Stimulated activated CD8-positive, alpha-beta memory T cell treated with anti-CD3 and anti-CD28 coated beads, Interleukin-4, amount 100 ng/mL, for 1 hour (primary cell): ENCODE measurements at places on chromosomes 2 and 18.

- DNase-seq, result no peak
Observed at GRCh38 chr2:98777076-98777475, 46.1 kb upstream of the MGAT4A start.

GRCh38 chr18:43587538-43588153 is 310.4 kb upstream of the SYT4 start:
- DNase-seq, result no peak

DNA sequence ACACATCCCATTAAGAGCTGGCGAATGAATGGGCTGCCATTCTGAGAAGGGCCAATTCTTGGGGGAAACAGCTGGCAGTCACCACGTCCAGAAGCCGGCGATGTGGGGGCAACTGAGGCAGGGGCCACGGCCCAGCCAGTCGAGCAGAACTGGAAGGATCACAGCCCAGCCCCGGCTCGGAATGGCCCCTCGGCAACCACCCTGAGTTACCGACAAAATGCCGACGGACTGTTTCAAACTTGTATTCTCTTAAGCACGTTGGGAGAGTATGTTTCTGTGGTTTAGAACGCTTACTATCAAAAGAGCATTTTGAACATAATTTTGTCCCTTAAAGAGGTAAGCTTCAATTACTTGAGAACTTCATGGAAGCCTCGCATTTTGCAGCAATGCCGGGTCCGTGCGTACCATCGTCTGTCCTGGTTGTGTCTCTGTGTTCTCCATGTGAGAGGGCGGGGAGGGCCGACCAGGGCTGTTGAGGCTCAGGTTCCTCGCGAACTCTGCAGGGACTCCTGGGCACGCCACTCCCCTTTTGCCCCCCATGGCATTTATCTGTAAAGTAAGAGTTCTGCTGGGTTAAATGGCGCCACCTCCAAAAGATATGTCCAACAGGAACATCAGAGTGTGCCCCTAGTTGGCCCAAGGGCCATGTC is 155.9 kb downstream of the TWIST2 start:
- DNase-seq, result no peak

GRCh38 chr2:15667809-15668556 is 76.3 kb downstream of the DDX1 start:
- DNase-seq, result no peak

- no peak for DNase-seq
Observed at GRCh38 chr2:34736482-34736881, 1137.4 kb upstream of the FAM98A start.

- no peak for DNase-seq
Observed at GRCh38 chr2:177072090-177072489, 140.5 kb upstream of the HNRNPA3 start.

DNA sequence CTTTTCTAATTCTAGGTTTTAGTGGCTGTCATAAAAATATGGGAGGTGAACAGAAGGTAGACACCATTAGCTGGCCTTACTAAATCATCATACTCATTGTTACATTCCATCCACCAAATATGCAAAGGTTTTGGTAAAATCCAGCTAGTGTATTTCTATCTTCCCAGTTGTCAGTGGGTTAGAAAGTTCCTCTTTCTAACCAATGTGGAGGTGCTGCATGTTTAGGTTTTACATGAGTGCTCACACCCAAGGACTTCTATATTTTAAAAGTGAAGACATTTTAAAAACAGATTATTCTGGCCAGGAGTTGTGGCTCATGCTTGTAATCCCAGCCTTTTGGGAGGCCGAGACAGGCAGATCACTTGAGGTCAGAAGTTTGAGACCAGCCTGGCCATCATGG is 5.9 kb downstream of the ALPP start:
- DNase-seq, result no peak

- no peak for DNase-seq
Observed at GRCh38 chr2:218271487-218271797, 1.1 kb downstream of the PNKD start.

- DNase-seq, result no peak
Observed at GRCh38 chr18:58205443-58206160, 161.6 kb downstream of the NEDD4L start.
